ENCODE measurements at places on chromosomes 3 and 15.

GRCh38 chr15:39400821-39401550, 179.9 kb upstream of the THBS1 start:
- DNase-seq: no peak

DNA sequence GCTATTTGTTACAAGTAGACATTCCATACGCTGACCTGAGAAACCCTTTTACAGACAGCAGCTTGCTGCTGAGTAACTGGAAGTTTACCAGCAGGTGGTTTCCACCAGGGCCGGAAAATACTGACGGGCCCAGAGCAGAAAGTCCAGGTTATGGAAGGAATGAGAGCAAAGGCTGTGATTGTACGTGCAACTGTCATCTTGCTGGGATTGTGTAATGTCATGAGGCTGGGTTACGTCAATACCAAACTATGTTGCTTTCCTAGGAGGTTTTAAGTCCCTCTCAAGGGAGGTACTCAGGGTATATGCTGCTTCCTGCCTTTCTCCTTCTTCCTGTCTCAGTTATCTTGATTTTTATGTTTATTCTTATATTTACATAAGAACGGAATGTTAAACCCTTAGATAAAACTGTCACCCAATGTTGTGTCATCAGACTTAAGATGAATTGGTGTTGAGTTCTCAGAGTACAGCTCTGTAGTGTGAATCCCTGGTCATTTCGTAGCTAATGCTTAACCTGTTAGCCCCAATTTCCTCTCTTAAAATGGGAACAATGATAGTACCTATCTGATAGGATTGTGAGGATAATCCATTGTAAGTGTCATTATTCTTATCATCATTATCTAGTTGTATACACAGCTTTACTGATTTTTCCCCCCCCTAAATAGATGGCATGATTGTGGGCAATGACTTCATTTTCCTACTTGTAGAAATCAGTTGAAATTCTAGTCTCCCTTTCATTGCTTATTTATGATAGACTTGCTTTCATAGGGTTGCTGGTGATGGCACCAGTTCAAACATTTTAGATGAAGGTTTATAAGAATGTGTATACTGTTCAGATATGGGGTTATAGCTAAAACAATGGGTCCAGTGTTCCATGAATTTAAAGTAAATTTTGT, 101.4 kb downstream of the FNDC3B start:
- DNase-seq: no peak

- DNase-seq: no peak
Observed at GRCh38 chr3:122902326-122902725, 107.5 kb downstream of the SLC49A4 start.

DNA sequence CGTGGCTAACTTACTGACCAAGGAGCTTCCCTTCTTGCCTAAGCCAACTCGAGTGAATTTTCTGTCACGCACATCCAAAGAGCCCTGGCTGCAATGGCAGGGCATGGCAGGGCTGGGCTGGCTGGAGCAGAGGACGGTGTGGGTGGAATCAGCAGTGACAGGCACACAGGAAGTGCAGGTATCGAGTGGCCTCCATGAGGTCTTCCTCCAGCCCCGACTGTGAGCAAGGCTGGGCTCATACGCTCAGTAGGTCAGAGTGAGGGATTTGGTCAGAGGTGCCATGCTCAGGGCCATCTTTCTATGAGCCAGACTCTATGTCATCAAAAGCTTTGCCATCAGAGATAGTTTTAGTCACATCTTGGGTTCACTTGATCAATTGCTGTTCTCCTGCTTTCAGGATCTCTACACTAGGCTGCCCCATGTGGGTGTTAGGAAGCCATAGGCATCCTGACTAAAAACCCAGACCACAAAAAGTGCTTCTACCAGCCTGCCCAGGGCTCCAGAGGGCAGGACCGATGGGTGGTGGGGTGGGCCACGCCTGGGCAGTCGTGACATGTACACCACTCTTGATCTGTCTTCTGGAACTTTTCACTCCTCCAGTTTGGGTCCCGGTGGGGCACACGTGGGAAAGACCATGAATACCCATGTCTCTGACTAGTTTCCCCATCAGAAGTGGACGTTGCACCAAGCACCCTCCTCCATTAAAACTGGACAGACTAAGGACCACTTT, 22.6 kb upstream of the COMMD4 start:
- DNase-seq: no peak
